Omental fat pad (tissue), 4 donors: ENCODE measurements at places on chromosomes 6 and 20. TPM values are rescaled to one million over a fixed set of nuclear protein-coding genes. Genes with fewer than 3 reads are reported as not detected.

The DYNLRB1 gene
- total RNA-seq, result 83.0 TPM

The LHFPL5 gene
- not detected for total RNA-seq

DNA sequence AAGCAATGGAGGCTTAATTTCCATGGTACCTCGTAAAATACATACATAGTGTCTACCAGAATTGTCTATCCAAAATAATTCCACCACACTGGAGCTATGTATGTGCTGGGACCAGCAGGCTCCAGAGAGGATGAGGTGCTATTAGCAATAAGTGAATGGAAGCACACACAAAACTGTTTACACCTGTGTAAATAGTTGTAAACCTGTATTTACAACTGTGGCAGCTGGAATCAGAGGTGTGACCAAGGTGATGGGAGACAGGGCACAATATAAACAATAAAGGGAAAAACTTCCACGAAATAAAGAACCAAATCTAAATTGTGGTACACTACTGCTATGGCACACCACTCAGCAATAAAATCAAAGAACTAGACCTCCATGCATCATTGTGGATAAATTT, 14.4 kb downstream of the RARS2 start:
- no peak for DNase-seq

DNA sequence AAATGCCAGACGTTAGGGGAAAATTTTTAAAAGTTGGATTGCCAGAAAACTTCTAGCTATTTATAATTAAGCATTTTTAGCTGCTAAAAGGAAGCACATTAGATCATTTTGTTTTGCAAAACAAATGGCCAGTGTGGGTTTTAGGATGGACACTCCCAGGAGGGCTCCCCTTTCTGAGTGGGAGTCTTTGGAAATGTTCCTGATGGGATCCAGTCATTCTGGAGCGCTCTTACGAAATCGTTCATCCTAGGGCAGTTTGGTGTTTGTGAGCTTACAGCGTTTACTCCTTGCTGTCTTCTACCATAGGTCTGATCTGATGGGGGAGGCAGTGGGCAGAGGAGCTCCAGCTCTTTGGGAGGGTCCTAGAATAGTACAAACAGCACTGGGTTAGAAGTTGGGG, 14.7 kb downstream of the GNAS start:
- DNase-seq, result no peak

DNA sequence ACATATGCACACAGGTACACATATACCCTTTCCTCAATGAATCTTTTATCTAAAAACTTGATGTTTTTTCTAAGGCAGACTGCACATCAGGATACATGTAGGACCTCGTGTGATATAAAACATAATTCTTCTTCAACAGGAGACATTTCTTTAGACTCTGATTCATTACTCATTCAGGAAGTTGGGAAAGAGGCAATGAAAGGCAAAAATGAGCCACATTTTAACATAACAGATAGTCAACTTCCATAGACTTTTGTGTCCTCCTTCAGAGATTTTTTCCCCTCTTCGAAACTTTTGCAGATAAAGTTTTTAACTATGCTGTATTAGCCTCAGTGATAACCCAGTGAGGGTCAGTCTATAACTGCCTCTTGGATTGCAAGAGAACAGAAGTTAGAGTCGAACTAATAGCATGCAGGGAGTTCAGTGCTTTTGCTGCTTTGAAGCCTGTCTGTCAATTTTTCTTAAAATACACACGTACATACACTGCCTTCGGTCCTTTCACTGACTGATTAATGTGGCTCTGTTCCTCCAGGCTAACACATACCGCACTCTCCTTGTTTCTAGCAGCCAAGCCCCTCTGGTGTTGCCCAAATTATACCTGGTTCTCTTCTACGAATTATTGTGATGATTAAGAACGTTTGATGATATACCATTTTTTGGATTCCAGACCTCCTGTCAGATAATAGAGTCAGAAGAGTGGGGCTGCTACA, 562.5 kb upstream of the MAP3K7 start:
- no peak for DNase-seq

- DNase-seq, result no peak
Observed at GRCh38 chr6:110020888-110021287, 42.8 kb downstream of the GPR6 start.

DNA sequence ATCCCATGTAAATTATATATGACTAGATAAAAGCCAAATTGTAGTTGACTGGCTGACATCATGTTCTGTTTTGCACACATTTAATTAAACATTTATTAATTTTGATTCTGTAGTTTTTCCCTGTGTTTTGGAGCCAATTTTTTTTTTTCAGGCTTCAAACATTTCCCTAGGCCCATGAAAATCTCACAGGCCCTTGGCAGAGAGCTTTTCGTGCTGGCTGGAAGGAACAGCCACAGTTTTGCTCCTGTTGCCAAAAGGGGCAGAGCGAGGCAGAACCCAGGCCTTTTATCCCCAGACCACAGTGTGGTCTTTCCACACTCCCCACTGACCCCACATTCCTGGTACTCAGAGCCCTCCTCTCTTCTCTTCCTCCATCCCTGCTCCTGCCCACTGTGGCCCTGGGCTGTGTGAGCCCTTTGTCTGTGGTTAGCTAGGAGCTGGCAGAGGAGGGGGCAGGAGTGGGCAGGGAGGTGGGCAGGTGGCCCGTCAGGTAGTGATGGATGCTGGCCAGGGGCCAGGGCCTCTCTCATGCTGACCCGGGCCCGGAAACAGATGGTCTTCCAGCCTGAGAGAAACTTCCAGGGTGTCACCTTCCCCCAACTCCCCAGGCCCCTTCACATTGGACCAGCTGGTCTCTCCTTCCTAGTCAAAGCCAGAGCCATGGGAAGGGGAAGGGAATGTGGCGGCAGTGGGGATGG, 19.4 kb upstream of the CCM2L start:
- DNase-seq, result no peak
